ENCODE measurements at places on chromosomes 2 and 18.

- DNase-seq, result no peak
Observed at GRCh38 chr2:9002637-9003365, 683 bp downstream of the MBOAT2 start.

GRCh38 chr2:72803151-72803550 lies 22.7 kb downstream of the EXOC6B start:
- DNase-seq, result no peak

GRCh38 chr2:4762951-4763376 lies 929.2 kb upstream of the SOX11 start:
- no peak for DNase-seq

- DNase-seq, result no peak
Observed at GRCh38 chr2:179711375-179711774, 150.0 kb downstream of the ZNF385B start.

GRCh38 chr2:218984239-218985020 lies 554 bp downstream of the FEV start:
- no peak for DNase-seq

GRCh38 chr2:86764661-86765309 lies 25.9 kb downstream of the CD8A start:
- no peak for DNase-seq
